ENCODE measurements at places on chromosomes 6 and 20. TPM values are rescaled to one million over a fixed set of nuclear protein-coding genes. Genes with fewer than 3 reads are reported as not detected.
A peak's percentile ranks its signal among the peaks of the same experiment; 100 is the strongest.

- DNase-seq, result peak; percentile 40
Observed at GRCh38 chr6:92122746-92123145, 1296.6 kb downstream of the EPHA7 start.

DNA sequence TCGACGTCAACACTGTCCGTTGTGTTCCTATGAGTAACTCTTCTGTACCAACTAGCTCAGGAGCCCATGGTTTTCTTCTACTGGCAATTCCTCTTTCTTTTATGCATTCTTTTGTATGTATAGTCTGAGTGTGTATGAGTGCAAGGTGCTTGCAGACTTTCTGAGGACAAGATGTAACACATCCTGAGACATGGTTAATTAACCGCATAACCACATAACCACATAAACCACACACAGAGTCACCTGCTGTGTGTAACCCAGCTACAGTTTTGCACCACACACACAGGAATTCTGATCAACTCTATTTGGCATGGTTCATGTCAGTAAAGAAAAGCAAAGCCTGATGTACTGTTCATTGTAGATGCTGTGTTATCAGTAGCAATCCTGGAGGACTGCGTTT lies 98.6 kb downstream of the DACT2 start:
- no peak for DNase-seq

DNA sequence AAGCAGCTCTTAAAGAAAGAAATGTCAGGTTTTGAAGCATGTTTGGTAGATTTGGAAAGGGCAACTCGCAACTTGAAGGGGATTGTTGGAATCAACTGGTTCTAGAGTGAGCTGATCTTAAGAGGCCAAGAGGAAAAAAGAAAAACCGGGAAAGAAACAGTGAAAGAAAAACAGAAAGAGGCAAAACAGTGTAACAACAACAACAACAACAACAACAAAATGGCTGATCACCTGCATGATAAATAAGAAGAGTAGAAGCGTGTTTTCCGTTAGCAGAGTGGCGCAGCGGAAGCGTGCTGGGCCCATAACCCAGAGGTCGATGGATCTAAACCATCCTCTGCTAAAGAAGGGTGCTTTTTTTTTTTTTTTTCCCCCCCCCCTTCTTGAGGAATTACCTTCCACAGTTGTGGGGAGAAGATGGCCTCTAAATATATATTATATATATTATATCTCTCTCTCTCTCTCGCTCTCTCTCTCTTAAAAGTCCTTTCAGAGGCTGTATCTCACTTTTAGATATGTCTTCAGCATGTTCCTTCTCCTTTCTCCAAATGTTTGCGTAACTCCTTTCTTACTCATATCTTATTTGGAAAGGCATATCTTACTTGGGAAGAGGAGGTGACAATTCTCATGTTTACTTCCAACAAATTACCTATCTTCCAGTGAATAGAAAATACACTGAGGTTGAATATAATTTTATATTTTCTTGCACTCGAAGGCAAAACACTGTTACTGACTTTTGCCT lies 134.4 kb downstream of the OR2B2 start:
- peak; percentile 31 for DNase-seq

Gene OTOR
- 0.21 TPM for total RNA-seq

- no peak for DNase-seq
Observed at GRCh38 chr6:149888093-149888492, 9.8 kb downstream of the RAET1E start.

DNA sequence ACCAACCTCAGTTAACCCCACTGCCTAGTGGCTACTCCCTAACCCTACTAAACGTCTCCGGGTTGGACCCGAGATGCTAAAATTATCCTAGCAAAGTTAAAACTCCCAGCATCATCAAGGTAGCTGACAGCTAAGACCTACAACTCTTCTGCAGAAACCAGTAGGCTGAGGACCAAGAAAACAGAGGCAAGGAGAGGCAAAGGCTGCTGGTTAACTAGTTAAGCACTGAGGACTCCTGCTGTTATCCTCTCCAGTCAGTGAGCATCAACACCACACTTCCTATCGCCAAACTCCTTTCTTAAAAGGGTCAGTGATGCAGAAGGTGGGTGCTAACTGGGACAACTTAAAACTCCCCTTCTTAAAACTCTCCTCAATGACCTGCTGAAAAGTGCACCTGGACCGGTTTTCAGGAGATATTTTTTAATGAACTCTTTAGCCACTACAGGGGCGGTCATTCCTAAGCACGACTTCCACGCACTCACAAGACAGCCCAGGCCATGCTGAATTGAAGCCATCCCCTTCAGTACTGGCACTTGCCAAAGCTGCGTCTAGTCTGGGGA lies 1.7 kb downstream of the TRERF1 start:
- peak; percentile 33 for DNase-seq

GRCh38 chr20:17501701-17502100 lies 29.5 kb downstream of the BFSP1 start:
- DNase-seq, result no peak

Gene SOD2
- total RNA-seq, result 216 TPM

- no peak for DNase-seq
Observed at GRCh38 chr6:168026925-168027324, 29.5 kb downstream of the KIF25 start.

Gene CDSN
- not detected for total RNA-seq

Gene KHDC3L
- not detected for total RNA-seq

Gene DEFB121
- total RNA-seq, result not detected

DNA sequence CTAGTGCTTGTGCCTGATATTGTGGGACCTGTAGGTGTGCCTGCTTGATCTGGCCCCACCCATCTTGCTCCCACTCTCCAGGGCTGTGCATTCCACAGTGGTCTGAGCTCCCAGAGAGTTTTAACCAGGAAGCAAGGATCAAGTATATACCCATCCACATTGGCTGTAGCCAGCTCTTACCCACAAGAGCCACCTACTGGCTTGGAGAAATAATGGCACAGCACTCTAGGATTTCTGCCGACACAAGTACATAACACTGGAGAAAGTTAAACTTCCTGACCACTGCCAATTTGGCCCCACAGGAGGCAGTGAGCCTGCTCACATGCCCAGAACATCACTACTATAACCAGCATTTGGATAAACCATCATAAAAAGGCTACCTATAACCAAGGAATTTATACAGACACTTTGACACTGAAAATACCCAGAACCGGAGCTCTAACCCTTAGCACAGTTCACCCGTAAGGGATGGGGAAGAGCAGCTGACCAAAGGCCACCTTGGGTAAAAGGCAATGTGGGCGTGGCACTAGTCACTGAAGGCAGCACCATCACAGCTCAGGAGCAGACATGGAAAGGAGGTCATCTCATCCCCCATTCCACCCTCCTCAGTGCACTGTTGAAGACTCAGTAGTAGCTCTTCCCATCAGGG lies 440.4 kb downstream of the BTBD3 start:
- DNase-seq, result no peak

- DNase-seq, result no peak
Observed at GRCh38 chr20:14521016-14521415, 183.6 kb upstream of the FLRT3 start.

DNA sequence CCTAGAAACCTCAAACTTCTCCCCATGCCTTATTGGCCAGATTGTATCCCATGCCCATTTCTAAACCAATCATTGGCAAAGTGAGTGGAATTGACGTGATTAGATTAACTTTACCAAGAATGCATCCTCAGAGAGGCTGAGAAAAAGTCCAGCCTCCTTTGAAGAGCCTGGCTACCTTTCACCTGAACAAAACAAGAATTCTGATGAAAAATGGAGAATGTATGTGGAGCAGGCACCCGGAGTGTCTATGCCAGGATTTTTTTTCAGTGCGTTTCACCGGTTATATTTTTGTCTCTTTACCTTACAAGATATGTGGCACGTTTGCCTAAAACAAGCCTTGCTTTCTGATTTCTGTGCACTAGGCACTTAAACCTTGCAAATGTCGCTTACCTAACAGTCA lies 6.1 kb upstream of the TRAM2 start:
- no peak for DNase-seq

DNA sequence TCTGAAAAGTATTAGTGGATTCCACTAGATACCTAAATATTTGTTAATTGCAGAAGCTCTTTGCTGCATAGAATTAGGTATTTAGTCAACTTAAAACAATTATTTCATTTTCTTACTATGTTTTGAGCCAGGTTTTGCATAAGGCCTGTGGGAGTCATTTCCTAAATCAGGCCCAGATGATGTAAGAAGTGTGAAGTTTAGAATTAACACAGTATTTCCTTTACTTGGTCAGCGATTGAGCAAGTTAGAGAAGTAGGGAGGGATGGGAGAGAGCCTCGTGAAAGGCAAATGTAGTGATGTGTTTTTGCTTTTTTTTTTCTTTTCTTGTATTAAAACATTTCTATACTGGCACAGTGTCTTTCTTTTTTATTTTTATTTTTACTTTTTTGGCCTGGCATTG lies 711.1 kb downstream of the HDGFL1 start:
- DNase-seq, result peak; percentile 12

Gene TRIM39
- total RNA-seq, result 7.4 TPM

Gene SIRPD
- total RNA-seq, result not detected

- DNase-seq, result no peak
Observed at GRCh38 chr6:55260181-55260580, 67.1 kb upstream of the GFRAL start.

DNA sequence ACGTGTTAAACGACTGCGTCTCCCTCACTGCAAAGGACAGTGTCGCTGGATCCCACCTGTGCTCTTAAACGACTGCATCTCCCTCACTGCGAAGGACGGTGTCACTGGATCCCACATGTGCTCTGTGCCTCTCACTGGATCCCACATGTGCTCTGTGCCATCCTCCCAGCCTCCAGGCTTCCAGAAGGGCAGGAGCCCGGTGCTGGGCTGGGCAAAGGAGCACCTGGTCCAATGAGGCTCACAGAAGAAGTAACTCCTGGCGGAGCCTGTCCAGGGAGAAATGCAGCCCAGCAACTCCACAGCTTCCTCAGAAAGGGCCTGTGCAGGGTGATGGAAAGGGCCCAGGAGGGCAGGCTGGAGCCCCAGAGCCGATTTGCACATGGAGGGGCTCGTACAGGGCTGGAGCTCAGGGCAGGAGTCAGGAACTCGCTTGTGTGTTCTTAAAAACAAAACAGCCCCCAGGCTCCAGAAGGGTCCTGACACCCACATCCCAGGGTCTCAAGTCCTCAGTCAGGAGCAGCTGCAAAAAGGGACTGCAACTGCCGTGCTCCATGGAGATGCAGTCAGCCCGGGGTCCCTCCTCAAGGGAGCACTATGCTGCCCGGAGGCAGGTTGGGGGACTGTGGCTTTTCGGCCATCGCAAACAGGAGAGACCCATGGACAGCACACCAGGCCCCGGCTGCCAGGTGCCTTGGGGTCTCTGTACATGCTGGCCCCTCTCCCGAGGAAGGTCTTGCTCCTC lies 52.7 kb downstream of the DLL1 start:
- DNase-seq, result no peak

Gene PLEKHG1
- total RNA-seq, result 43.9 TPM

DNA sequence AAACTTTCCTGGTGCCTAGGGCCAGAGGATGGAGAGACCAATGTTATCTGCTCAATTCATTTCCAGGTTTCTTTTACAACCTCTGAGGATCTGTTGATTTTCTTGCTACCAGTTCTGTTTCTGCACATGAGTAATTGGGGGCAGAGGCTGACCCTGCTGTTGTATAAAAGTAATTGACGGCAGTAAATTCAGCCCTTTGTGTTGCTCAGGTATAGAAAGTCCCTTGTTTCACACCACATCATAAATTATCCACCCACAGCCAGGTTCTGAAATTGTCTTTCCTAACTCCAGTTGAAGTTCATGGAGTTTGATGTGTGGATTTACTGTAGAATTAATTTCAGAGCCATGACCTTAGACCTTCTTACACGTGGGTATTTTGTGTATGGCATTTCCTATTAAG lies 107.4 kb upstream of the GRIK2 start:
- DNase-seq, result no peak

Gene MAFB
- 19.5 TPM for total RNA-seq

Gene CEBPB
- total RNA-seq, result 20.6 TPM

All from tongue (tissue), 3 donors.